Stimulated activated CD8-positive, alpha-beta memory T cell treated with anti-CD3 and anti-CD28 coated beads, Interleukin-4, amount 100 ng/mL, for 1 hour (primary cell): ENCODE measurements at places on chromosomes 11 and 22.

DNA sequence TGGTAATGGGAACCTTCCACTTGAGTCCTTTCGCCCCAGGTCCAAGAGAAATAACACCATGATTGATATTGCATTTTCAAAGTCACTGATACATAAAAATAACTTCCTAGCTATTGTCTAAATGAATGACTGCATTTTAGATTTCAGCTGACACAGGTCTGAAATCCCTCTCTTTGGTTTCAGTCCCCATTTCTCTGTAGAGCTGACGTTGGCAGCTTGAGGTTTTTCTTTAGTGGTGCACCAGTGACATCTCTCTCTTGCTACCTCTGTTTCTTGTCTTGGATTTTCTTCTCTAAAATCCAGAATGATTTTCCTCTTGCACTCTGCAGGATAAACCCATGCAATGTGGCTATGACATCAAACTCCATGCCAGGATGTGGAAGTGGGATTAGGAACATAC lies 31.7 kb upstream of the SORL1 start:
- no peak for DNase-seq

DNA sequence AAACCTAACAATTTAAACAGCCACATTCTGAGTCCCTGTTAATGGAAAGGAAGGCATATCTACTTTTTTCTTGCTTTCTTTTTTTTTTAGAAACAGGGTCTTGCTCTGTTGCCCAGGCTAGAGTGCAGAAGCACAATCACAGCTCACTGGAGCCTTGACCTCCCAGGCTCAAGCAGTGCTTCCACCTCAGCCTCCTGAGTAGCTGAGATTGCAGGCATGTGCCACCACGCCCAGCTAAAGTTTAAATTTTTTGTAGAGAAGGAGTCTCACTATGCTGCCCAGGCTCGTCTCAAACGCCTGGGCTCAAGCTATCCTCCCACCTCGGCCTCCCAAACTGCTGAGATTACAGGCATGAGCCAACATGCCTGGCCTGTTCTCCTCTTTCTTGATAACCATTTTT lies 25.4 kb downstream of the ARFGAP3 start:
- DNase-seq: no peak

GRCh38 chr11:102423936-102424335 lies 28.6 kb downstream of the TMEM123 start:
- no peak for DNase-seq

GRCh38 chr22:29152045-29152953 lies 53.4 kb upstream of the EMID1 start:
- no peak for DNase-seq

- DNase-seq: no peak
Measured at GRCh38 chr22:48105259-48105658, 1342.8 kb downstream of the TBC1D22A start.

- no peak for DNase-seq
Measured at GRCh38 chr11:59710136-59710847, 3.4 kb downstream of the OR10V1 start.

- no peak for DNase-seq
Measured at GRCh38 chr11:128498721-128499245, 88.6 kb downstream of the ETS1 start.
